ENCODE measurements at places on chromosomes 4 and X.
A peak's percentile ranks its signal among the peaks of the same experiment; 100 is the strongest.

DNA sequence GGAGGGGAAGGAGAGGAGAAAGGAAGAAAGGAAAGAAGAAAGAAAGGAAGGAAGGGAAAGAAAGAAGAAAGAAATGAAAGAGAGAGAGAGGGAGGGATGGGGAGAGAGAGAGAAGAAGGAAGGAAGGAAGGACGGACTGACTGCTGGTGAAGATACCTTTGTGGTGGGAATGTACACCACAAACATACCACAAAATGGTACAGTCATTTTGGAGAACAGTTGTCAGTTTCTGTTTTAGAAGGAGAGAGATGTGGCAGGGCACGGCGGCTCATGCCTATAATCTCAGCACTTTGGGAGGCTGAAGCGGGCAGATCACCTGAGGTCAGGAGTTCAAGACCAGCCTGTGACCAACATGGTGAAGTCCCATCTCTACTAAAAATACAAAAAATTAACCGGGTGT, 40.0 kb upstream of the SHISA3 start:
- DNase-seq, result no peak

- no peak for DNase-seq
Observed at GRCh38 chr4:139665079-139665689, 435 bp upstream of the MGST2 start.

GRCh38 chr4:119246177-119246733, 33.7 kb downstream of the USP53 start:
- DNase-seq, result no peak

DNA sequence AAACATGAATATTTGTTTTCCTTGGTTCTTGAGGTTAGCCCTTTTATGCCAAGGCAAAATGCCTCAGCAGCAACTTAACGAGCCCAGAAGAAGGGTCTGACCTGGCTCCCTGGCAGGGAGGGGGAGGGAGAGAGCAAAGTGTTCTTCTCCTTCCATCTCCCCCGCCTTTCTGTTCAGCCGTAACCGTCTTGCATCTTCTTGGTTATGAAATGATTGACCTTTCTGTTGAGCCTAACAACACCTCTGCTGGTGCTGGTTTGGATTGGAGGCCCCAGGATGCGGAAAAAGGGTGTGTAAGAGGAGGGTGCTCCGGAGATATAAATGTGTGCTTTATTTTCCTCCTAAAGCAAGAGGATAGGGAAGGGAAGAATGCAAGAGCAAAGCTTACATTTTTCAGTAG, 44.7 kb downstream of the PTTG2 start:
- no peak for DNase-seq

DNA sequence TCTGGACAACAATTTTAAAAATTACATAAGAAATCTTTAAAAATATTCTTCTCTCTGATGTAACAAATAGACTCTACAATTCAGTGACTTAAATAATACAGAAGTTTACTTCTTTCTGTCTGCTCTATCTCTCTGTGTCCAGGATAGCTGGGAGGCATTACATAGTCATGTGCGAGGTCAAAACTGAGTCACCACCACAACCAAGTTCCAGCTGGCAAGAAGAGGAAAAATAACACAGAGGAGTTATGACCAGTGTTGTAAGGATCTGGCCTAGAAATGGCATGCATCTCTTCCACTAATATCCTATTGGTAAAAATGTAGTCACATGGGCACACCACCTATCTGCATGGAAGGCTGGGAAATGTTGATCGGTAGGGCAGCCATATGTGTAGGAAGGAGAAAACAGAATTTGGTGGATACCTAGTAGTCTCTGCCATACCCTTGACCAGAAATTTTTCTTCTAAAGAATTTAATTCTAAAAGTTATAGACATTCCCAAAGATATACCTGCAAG, 39.4 kb upstream of the WDFY3 start:
- DNase-seq, result peak; percentile 41

GRCh38 chr4:88995874-88996273, 61.1 kb downstream of the FAM13A start:
- no peak for DNase-seq

- no peak for DNase-seq
Observed at GRCh38 chr4:174058846-174059245, 224.6 kb downstream of the FBXO8 start.

DNA sequence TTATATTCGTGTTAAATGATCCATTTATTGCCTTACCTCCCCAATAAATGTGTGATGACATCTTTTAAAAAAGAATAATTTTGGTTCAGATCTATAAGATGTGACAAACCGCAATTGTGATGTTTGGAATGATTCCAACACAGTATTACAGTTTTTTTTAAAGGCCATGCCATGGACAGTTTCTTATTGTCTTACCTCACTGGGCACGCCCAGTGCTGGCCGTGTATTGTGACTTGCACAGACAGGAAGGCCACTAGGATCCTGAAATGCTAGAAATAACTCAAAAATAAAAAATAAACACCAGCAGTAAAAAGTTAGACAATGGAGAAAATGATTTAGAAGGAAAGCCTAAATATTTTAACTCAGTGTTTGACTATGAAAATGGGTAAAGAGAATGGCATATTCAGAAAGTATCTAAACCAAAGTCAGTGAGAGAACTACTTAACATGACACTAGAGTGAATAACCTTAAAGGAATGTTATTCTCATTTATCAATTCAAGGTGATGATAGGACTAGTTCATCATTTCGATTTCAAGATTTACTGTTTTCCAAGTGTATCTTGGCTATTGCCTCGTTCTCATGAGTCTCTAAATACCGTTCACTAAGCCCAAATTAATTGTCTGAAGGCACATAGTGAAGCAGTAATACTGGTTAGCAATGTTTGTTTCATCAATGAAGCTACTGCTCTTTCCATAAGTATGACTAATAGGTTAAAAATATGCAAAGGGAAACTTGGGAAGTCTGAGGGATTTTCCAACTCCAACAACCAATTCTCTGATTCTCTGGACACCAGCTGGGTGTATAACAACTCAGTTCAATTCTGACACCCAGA, 46.1 kb upstream of the VEGFC start:
- DNase-seq, result peak; percentile 49

GRCh38 chr4:76836860-76837562, 60.9 kb downstream of the SOWAHB start:
- no peak for DNase-seq

DNA sequence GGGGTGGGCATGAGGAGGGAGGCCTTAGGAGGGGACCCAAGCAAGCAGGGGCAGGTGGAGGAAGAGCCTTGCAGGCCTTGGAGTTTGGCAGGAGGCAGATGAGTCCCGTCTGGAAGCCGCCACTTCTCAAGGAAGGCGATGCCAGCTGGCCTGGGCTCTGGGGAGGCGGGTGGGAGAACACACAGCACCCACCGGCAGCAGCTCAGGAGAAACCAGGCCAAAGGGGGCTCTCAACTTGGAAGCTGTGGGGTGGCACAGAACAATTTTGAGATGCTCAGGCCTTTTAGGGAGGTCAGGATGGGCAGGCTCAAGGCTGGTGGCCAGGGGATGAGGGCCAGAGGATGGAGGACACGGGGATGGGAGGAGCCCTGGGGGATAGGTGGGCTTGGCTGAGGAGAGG, 11.6 kb upstream of the DUSP9 start:
- no peak for DNase-seq

- DNase-seq, result no peak
Observed at GRCh38 chrX:13050151-13050550, 5.7 kb upstream of the FAM9C start.

- no peak for DNase-seq
Observed at GRCh38 chrX:148382983-148383382, 117.4 kb upstream of the AFF2 start.

DNA sequence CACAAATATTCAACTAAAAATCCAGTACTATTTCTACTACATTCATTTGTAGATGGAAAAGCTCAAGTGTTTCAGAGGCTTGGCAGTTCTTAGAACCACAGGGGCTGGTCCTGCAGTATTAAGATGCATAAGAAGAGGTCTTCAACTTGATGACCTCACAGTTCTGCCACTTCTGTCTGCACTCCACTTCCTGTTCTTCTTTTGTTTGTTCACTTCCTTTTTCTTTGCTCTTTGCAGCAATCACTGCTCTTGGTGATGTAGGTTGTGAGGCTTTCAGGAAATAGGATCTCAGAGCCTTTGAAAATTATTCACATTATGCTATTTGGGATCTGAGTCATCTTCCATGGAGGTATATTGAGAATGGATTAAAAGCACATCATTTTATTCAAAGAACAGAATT, 602.0 kb upstream of the CPEB2 start:
- no peak for DNase-seq

DNA sequence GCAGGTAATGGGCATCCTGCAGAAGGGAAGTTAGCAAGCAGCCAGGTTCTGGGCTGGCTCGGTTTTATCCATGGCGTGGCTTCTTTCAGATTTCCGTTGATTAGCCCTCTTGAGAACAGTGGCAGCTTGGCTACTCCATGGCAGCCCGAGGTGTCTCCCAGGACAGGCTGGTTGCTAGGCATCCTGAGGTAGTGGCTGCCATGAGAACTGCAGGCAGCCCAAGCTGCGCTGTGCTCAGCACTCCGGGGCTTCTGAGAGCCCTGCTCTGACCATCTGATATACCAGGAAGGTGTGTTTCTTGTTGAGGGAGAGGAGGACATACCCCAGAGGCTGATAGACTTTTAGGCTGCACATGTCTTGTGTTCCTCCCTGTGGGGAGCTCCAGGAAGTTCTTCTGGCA, 253.4 kb upstream of the CASK start:
- no peak for DNase-seq

DNA sequence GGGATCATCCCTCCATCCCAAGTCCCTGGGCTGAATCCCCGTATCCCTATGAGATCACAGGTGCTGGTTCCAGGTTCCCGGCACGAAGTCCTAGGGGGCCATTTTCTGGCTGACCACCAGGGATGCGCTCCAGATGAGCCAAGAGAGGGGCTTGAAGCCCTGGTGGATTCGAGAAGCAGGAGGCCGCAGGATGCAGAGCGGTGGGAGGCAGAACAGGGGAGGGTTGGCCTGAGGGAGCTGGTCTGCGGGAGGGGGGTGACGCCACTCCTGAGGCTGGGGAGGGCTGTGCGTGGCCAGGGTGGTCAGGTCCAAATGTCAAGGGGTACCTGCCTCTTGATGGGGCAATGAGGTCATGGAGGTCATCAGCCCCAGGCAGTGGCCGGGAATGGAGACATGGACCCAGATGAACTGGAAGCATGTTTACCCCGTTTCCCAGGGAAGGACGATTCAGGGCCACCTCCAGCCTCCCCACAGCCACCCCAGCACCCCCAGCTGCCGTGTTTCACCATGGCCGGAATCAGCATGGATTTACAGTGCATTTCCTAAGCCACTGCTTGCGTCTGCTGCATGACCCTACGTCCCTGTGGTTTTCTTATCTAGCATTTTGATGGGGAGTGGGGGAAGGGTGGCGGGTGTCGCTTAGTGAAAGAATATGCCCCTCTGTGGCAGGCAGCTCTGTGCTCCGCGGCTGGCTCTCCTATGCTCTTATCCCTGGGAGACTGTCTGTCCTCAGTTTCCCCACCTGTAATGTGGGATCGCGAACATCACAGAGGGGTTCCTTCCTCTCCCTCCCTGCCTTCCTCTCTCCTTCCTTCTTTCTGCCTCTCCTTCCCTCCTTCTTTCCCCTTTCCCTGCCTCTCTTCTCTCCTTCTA, 17.0 kb upstream of the HTRA3 start:
- no peak for DNase-seq

- no peak for DNase-seq
Observed at GRCh38 chr4:40736910-40737309, 12.8 kb upstream of the NSUN7 start.

GRCh38 chr4:134144337-134144736, 57.3 kb downstream of the PABPC4L start:
- no peak for DNase-seq
